ENCODE measurements at places on chromosomes 3 and 15.

DNA sequence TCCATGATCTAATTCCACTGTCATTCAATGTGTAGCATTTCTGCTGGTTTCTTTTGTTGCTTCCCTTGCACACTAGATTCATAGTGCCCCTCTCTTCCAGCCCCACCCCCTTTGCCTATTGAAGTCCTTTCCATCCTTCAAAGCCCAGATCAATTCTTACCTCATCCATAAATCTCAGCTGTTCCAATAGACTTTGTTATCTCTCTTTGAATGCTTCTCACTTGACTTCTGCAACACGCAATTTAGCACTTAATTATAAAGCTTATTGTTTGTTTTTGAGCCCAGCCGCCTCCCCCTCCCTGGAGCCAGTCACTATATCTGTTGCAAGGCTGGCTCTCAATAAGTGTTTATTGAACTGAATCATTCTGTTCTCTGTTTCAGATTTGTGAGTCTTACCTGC lies 174.6 kb upstream of the TBL1XR1 start:
- no peak for DNase-seq

GRCh38 chr15:92770641-92771040 lies 115.1 kb upstream of the FAM174B start:
- DNase-seq, result no peak

- no peak for DNase-seq
These were observed 388.0 kb downstream of the FOXP1 start for GRCh38 chr3:71195492-71195891.

DNA sequence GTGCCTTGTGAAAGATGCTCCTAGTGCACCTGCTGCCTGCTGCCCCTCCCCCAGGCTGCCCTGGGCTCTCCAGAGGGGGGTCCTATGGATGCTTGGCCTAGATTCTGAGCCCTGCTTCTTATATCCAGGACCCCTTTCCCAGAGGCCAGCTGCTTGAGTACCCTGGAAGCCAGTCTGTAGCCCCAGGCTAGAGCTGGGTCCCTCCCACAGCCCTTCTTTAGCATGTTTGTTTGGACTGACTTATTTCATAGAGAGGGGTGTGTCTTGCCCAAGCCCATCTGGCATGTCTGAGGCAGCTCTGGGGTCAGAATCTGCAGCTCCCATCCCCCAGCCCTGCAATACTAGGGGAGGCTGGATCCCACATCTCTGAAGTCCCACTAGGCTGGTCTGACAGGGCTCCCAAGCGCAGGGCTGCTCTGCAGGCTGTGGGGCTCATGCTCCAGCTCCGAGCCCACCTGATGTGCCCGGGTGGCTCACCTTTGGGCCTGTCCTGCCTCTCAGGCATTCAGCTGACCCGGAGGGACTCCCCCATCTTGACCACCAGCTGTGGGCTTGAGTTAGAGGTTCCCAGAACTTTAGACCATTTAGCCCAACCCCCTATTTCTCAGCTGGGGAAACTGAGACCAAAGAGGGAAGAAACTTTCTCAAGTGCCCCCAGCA lies 3.1 kb downstream of the CHRNB4 start:
- no peak for DNase-seq

DNA sequence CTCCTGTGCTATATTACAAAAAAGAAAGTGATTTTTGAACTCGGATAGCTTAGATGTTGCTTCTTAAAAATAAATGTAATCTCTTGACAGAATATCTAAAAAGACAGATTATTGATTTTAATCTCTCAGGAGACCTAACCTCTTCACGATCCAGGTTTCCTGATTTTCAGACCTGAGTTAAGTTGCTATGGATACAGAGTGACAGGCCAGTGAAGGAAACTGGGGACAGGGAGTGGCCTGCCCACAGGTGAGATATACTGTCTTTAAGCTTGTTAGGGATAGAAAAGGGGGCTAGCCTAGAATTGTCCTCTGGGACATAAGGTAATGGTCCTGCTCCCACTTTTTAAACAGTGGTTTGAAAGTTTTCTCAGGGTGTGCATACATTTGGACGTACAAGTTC lies 73.2 kb downstream of the CCNL1 start:
- no peak for DNase-seq

- DNase-seq, result no peak
These were observed 35.3 kb downstream of the CCPG1 start for GRCh38 chr15:55372701-55373440.

GRCh38 chr15:73387507-73388255 lies 18.9 kb upstream of the HCN4 start:
- no peak for DNase-seq

DNA sequence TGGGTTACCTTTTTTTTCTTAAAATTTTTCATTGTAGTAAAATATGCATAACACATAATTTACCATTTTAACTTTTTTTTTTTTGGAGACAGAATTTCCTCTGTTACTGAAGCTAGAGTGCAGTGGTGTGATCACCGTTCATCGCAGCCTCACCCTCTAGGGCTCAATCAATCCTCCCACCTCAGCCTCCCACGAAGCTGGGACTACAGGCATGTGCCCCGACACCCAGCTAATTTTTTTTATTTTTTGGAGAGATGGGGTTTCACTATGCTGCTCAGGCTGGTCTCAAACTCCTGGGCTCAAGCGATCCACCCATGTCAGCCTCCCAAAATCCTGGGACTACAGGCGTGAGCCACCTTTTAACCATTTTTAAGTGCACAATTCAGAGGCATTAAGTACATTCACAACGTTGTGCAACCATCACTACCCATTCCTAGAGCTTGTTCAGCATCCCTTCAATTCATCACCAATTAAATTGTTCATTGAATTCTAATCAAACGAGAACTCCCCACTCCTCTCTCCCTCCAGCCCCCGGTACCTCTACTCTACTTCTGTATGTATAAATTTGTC lies 44.6 kb downstream of the BHLHE40 start:
- no peak for DNase-seq

GRCh38 chr15:25441111-25441510 lies 2.3 kb upstream of the UBE3A start:
- DNase-seq, result no peak

DNA sequence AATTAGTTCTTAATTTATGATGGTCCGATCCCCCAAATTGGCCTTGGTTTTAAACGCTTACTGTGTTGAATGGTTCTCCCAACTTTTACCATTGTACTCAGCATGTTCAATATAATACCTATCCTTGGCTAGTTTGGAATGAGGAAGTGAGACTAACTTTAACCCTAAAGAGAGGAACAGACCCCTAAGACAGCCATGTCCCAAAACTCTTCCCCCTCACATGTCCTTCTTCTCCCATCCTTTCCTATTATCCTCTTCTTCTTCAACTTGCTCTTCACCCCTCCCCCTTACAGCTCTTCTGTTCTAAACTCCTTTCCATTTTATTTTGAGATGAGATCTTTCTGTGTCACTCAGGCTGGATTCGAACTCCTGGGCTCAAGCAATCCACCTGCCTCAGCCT lies 116.5 kb downstream of the RBMS3 start:
- DNase-seq, result no peak

GRCh38 chr3:62378311-62378789 lies 5.0 kb upstream of the FEZF2 start:
- no peak for DNase-seq

- no peak for DNase-seq
These were observed 7.9 kb upstream of the UBXN7 start for GRCh38 chr3:196440041-196440537.

DNA sequence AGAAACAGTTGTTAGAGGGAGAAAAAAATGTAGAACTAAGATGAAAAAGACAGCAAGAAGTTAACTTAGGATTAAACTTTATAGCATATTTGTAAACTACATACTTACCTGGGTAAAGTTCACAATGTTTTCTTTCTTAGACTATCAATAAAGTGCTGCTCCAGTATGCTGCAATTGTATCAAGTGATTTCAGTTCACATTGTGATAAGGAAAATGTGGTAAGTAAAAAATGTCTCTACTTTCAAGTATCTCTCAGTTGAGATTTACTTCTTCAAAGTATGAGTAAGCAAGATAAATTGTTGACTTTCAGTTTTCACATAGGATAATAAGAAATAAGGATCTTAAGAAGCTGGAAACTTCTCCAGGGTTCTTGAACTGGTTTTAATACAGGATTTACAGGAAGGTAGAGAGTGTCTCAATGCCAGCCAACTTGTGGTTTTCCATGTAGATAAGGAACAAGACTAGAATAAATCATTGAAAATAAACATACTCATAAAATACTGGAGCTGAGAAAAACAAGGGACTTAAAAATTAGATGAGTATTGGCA lies 528.8 kb downstream of the UNC13C start:
- no peak for DNase-seq

- DNase-seq, result no peak
These were observed 20.1 kb downstream of the DUSP7 start for GRCh38 chr3:52036222-52036694.

DNA sequence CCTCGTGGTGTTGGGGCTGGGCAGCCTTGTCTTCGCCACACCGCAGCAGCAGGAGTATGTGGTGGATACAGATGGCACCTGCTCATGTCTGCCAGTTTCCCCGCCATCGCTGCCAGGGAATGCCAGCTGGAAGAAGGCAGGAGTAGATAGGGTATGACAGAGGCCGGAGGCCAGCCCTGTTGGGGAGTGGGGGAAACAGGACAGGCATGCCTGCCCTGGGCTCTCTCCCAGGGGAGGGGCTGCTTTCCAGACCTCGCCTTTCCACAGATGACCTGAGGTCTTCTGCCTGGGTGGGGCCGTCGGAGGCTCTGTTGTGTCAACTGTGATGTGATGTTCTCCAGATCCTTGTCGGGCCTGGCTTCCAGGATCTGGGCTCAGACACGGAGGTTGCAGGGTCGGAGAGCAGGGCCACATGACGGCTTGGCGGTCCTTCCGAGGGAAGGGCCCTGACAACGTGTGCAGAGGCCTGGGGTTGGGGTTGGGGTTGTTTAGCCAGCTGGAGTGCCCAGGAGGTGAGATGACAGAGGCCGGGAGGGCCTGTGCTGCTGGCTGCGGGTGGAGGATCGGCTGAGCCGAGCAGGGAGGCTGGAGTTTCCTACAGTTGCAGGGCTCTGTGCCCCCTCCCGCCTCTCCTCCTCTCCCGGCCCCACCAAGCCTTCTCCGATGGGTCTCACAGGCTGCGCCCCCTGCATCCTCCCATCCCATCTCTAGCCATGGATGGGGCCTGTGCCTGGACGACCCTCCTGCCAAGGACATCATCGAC lies 102.0 kb downstream of the TBC1D2B start:
- DNase-seq, result no peak

DNA sequence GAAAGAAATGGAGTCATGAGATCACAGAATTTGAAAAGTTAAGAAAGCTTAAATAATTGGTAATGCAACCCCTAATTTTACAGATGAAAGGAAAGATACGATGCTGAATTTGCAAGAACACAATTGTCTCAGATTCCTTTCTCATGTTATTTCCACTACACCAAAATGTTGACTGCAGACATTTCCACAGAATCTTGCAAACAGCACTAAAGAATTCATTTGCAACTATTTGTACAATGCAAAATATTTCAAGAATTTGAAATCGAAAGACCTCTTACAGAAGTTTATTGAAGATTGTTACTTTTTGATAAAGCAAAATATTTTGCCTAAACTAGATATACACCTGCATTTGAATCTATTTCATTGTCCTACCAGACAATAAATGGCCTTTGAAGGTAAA lies 194.1 kb upstream of the KCNMB2 start:
- no peak for DNase-seq

DNA sequence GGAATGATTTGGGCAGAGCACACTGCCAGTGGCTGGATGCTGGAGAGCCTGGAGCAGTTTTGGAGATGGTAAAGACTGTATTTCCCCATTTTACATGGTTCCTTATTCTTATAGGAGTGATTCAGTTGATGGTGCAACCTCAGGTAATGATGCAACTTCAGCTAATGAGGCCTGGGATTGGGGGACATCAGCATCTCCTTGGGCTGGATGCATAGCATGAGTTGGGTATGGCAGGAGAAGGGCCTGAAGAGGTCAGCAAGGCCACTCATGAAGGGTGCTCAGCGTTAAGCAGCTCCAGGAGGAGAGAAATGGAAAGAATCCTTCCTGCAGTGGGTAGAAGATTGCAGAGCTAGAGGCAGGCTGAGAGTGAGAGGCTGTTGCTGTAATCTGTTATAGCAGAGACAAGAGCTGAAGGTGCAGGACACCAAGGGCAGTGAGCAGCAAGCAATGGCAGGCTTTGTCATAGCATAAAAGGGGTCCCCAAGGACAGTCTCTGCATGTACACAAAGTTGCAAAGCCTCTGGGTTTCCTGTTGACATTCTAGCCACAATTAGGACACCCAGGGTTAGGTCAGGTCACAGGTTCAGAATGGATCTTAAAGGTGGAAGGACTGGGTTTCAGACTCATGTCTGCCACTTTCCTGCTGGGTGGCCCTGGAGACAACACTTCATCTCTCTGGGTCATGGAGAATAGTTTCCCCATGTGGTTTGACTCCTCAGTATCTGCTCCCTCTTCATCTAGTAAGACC lies 29.5 kb upstream of the SNRK start:
- no peak for DNase-seq

DNA sequence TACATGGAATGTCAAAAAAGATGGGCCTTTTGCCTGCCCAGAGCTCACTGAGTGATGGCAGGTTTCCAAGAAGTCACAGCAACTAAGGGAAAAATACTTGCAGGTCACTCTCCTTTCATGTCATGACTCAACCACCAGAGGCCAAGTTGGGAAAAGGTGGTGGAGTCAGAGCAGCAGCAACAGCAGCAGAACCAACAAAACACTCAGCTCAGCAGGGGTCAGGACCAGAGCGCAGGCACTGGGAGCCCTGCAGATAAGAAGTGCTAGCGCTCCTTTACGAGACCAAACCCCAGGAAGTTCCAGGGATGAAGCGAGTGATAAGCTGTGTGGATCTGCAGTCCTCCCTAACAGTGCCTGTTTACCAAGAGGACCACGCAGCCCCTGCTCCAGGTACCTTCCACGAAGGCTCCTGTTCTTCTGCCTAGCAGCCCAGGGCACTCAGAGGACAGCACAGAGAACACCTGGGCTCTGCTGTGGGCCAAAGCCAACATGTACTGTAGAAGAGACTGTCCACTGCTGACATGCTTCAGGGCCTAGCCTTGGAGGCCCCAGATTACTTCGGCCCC lies 26.0 kb downstream of the POC1A start:
- no peak for DNase-seq

DNA sequence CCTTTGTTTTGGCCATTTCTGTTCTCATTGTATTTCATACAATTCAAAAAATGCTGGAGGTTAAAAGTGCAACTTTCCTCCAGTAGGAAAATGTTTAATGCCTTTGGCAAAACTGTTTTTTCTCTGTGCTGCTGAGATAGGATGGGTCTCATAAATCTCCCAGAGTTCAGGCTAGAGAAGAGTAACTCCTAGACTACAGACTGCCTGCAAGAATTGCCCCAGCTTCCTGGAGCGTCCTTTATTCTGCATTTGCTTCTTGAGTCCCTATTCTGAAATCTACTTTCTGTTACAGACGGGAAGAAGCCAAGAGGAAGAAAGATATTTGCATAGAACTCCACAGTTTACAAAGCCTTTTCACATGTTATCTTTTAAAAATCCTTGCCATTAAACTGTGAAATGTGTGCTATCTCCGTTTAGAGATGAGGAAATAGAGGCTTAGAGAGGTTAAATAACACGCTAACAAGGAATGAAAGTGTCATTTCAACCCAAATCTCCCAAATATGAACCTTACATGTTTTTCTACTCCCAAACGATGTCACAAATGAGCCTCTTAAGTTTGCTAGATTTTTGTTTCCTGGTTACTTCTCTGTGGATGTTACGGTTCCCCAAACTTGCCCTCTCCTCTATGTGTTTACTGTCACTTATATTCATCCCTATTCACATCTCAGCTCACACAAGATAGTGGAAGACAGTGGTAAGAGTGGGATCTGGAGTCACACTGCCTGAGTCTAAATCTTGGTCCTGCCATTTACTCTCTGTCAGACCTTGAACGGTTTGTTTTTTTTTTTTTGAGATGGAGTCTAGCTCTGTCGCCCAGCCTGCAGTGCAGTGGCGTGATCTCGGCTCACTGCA lies 17.4 kb downstream of the NANOGP8 start:
- DNase-seq, result no peak

Measured in cortex of kidney (tissue), 1 donor.